ENCODE measurements at places on chromosomes 3 and 15.

GRCh38 chr3:10505791-10506585 is 602 bp upstream of the ATP2B2 start:
- DNase-seq: no peak

DNA sequence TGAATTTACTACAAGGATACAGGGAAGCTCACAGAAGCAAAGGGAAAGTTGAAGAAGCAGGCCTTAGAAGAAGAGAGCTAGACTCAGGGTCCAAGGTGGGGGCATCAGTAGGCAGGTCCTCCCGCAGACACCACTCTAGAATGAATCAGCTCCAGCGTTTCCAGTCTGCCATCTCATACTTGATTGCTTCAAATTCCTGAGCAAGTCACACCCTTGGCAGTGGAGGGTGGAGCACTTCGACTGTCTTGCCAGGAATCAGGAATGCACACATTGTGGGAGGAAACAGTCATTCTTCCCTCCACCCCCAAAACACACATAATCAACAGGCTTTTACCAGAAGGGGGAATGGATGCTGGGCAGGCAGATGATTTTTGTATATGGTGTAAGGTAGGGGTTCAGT is 78.5 kb downstream of the CHCHD6 start:
- peak; percentile 70 for DNase-seq

- DNase-seq: no peak
Observed at GRCh38 chr3:182879031-182879611, 85.8 kb downstream of the ATP11B start.

DNA sequence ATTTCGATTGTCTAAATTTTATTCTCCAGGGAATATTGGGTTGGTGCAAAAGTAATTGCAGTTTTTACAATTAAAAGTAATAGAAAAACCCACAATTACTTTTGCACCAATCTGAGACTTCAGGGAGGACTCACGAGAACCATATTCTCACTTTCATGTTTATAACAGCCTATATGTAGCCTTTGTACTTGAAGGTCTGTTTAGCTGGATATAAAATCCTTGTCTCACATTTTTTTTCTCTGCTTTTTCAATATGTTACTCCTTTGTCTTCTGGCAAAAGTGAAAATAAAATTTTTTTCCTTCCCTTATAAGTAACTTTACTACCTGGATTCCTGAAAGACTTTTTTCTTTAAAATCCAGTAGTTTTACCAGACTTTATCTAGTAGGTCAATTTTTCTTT is 9.2 kb downstream of the SIDT1 start:
- no peak for DNase-seq

- no peak for DNase-seq
Observed at GRCh38 chr15:89007989-89008388, 80.3 kb upstream of the ABHD2 start.

DNA sequence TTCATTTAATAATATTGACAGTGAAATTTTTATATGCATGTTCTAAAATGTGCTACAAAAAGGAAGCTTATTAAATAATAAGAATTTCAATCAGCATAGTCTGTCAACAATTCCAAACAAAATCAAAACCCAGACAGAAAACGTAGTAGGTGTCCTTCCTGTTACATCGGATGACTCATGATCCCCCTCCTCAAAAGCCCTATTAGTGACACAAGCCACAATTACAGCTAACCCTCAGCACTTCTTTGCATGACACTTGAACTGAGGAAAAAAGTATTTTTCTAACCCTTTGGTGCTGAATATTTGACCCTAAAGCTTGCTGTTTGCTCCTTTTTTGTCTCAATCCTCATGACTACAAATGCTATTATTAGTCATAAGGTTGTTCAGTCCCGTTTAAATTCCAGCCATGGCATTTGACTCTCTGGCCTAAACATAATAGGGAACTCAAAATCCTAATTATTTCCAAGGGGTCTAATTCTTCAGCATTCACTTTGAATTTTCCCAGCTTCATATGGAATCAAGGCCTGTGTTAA is 78.1 kb downstream of the COL8A1 start:
- no peak for DNase-seq

GRCh38 chr3:51938780-51939425 is 2.8 kb downstream of the RRP9 start:
- DNase-seq: no peak

DNA sequence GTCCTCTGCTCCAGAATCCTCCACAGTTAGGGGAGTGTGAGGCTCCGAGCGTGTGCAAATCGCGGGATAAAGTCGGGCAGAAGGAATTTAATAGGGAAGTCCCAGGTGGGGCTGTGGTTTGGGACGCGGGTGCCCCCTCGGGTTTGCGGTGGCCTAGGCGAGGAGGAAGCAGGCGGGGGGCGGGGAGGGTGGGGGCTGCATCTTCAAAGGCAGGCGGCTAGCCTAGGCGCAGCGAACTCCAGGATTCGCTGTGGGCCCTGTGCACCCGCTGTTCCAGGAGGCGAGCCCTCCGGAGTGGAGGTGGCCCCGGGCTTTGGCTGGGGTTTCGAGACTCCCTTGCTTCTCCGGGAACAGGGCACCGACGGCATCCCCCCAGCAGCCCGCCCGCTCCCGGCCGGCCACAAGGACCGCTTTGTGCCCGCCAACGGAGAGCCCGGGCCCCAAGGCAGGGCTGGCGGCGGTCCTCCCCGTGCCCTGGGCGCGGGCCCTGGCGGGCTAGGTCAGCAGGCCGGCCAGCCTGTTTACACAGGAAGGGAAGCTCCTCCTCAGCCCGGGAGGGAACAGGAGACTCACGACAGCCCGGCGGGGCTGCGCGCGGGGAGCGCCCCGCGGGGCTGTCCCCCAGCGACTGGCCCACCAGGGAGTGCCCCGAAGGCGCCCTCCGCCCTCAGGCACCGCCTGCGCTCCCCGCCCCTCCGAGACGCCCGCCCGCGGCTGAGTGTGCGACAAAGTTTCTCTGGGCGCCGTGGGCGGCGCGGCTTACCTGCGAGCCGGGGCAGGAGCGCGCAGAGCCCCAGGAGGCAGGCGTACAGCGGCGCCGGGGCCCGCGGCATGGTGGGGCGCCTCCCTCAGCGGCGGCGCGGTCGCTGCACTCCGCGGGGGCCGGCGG is 753 bp downstream of the ITGB5 start:
- no peak for DNase-seq

- DNase-seq: no peak
Observed at GRCh38 chr3:55036883-55037577, 109.2 kb upstream of the LRTM1 start.

- no peak for DNase-seq
Observed at GRCh38 chr3:111749171-111750170, 109.6 kb upstream of the PHLDB2 start.

- no peak for DNase-seq
Observed at GRCh38 chr3:46665763-46666452, 27.6 kb downstream of the ALS2CL start.

- DNase-seq: peak; percentile 81
Observed at GRCh38 chr3:14143271-14144225, 18.7 kb downstream of the TMEM43 start.

- DNase-seq: no peak
Observed at GRCh38 chr3:168981396-168981795, 682.1 kb downstream of the MECOM start.

DNA sequence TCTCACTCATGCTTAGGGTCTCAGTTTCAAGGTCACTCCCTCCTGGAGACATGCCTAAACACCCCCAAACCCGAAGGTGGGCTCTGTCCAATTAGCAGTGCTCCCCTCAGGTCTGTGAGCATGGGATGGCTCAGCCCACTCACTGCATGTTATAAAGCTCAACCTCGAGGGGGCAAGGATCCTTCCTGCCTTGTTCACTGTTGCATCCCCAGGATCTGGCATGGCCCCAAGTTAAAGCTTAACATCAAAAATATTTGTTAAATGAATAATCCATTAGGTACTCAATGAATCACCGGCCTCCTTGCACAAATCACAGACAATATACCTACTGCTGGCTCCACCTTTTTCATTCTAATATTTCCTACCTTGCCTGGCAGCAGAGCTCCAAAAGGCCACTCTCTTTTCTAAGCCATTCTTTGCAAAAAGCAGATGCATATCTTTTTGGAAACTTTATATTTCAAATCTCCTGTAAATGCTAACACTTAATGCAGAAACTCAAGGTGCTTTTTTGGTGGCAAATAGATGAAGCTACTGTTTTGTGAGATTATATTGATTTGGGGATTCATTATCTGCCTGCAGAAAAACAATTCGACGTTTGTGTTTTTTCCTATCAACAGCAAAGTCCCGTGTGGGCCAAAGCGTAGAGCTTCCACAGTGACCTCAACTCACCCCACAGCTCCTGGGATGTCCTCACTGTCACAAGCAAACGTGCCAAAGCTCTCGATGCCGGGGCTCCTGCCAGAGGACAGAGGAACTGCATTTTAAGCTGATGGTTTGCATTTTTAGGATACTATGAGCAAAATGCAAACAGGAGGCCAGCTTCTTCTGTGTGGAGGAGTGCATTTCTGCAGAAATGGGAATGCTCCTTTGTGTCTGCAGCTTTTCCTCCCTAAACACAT is 35.4 kb downstream of the PCOLCE2 start:
- DNase-seq: no peak

DNA sequence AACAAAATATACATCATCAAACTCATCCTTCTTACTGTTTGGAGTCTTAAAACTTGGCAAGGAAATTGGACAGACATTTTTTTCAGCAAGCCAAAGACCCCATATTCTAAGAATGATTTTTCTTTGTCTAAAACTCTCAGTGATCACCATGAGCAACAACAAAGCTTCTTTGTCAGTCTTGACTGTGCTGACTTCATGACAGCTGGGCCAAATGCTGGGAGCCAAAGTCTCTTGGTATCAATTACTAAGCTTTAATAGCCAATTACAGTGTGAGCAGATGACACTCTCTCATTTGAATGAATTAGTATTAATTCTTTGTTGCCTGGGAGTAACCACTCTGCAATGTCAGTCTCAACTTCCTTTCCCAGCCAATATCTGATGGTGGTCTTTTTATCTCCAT is 48.1 kb upstream of the GK5 start:
- DNase-seq: no peak

DNA sequence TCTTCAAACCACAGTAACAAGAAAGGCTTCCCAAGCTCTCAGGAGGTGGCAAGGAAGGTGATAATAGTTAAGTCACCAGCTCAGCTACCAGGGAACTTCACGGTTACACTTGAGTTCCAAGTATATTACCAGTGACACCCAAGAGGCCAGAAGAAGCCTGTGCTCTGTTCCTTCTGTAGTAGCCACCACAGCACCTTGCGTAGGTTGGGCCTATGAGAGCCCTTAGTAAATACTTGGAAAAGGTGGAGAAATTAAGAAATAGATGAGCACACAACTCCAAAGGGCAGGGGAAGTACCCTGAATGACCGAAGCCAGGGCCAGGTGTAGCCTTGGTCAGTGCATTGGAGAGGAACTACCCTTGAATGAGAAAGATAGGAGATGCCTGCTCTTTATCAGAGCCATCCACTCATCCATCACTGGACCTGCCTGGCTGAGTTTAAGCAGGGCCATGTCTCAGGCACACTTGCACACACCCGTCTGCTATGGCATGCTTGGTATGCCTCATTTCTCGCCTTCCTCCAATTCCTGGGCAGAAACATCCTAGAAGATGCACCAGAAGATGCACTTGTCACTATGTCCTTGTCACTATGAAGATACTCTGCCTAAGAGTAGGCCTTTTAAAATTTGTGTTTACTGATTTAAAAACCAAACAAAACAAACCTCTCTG is 32.6 kb upstream of the NDUFB4 start:
- DNase-seq: no peak

DNA sequence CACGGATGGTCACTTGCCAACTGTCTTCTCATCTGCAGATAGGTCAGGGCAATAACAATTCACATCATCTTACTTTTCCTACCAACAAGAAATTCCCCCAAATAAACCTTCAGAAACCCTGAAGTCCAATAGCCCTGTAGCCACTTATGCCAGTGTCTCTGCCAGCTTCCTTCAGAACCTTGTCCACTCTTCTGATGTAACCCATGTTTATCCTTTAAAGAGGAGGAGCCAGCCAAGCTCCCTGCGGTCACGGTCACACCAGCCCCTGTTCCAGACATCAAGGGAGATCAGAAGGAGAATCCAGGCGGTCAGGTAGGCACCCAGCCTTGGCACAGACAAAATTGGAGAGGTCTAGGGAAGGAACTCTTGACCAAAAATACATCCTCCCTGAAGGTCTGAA is 23.7 kb downstream of the SLC24A1 start:
- no peak for DNase-seq

GRCh38 chr3:149575213-149575960 is 82.4 kb downstream of the WWTR1 start:
- peak; percentile 80 for DNase-seq

GRCh38 chr3:2938711-2939110 is 171.5 kb downstream of the IL5RA start:
- no peak for DNase-seq

- no peak for DNase-seq
Observed at GRCh38 chr3:113533534-113533892, 1.2 kb downstream of the SIDT1 start.

DNA sequence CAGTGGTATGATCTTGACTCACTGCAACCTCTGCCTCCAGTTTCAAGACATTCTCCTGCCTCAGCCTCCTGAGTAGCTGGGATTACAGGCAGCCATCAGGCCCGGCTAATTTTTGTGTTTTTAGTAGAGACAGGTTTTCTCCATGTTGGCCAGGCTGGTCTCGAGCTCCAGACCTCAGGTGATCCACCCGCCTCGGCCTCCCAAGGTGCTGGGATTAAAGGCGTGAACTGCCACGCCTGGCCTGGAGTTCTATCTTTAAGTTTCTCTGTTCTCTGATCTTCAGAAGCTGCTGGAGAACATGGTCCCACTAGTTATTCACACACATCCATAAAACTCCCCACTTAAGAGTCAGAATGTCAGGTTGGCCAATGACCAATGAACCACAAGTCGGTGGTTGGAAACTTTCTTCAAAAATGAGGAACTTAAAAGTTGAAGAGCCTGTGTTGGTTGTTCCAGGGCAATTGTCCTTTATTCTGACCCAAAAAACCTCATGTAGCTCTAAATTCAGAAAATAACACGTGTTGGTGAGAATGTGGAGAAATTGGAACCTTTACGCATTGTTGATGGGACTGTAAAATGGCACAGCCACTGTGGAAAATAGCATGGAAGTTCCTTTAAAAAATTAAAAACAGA is 55.9 kb upstream of the PIK3CB start:
- no peak for DNase-seq

All from HFF-Myc (cell line).